Iris pigment epithelial cell (primary cell): ENCODE measurements at places on chromosomes 5 and 9.

GRCh38 chr5:50658246-50658645 is 8.2 kb upstream of the PARP8 start:
- no peak for DNase-seq

- DNase-seq, result no peak
Measured at GRCh38 chr5:80251636-80252035, 4.2 kb downstream of the SERINC5 start.

GRCh38 chr5:94613583-94613982 is 4.8 kb downstream of the KIAA0825 start:
- peak; percentile 53 for DNase-seq

- no peak for DNase-seq
Measured at GRCh38 chr9:71131145-71131544, 9.7 kb upstream of the TRPM3 start.

GRCh38 chr9:137070201-137070905 is at the start of gene SAPCD2:
SAPCD2 (minus strand) TSS chr9:137070557; CDS start chr9:137070460, 97 bp downstream.
- peak; percentile 80 for DNase-seq

DNA sequence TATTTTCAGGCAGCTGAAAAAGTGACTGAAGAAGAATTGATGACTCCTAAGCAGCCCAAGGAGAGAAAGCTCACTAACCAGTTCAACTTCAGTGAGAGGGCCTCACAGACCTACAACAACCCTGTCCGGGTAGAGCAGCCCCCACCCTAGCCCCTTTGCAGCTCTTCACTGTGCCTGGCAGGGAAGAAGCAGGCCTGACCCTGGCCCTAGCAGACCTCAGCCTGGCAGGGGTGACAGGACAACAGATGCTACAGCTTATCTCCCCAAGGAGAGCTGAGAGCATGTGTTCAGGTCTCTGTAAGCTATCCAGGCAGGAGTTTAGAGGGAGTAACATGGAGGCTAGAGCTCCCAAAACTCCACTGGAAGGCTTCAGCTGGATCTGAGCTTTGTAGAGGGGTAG is 31.8 kb downstream of the DNAI1 start:
- DNase-seq, result no peak

DNA sequence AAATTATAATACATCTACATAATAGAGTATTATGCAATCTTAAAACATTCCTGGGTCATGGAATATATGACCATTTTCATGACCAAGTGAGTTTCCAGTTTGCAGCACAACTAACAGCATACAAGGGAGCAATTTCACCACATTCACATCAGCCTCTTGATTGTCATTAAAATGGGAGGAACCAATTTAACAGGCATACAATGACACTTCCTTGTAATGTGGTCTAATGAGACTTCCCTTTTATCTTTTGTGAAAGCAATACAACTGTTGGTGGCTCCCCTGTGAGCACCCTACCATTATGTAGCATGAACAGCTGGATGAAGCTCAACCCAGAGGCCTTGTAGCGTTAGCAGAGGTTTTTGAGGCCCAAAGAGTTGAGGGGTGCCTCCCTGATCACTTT is 13.6 kb upstream of the TMOD1 start:
- no peak for DNase-seq

DNA sequence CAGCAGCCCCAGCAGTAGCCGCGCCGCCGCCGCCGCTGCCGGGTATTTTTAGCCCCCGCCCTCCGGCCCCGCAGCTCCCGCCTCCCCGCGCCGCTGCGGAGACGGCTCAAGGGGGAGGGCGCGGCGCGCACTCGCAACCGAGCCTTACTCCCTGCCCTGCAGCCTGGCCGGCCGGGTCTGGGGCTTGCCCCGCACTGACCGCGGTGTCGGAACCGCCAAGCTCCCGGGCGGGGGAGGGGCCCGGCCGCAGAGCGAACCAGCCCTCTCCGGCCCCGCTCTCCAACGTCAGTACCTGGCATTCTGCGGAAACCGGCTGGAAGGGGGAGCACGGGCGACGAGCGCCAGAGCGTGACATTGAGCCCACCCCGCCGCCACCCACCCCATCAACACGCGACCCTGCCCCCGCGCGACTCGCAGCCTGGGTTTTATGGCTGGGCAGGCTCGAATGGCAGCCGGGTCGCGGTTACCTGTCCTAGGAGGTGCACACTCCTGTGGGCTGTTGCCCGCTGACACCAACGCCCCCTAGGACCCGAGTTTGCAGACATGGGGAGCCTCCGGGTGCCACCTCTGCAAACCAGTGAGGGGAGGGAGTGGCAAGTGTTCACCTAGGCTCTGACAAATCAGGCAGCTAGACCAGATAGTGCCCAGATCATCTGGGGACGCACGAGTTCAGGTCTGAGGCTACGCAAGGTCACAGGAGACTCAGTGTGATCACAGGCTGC is at the start of gene ACSL6:
Gene ACSL6 (minus strand): TSS at position 37 of the 722 bp plus-strand sequence. CDS start 105 bp downstream, outside the sequence.
- no peak for DNase-seq

DNA sequence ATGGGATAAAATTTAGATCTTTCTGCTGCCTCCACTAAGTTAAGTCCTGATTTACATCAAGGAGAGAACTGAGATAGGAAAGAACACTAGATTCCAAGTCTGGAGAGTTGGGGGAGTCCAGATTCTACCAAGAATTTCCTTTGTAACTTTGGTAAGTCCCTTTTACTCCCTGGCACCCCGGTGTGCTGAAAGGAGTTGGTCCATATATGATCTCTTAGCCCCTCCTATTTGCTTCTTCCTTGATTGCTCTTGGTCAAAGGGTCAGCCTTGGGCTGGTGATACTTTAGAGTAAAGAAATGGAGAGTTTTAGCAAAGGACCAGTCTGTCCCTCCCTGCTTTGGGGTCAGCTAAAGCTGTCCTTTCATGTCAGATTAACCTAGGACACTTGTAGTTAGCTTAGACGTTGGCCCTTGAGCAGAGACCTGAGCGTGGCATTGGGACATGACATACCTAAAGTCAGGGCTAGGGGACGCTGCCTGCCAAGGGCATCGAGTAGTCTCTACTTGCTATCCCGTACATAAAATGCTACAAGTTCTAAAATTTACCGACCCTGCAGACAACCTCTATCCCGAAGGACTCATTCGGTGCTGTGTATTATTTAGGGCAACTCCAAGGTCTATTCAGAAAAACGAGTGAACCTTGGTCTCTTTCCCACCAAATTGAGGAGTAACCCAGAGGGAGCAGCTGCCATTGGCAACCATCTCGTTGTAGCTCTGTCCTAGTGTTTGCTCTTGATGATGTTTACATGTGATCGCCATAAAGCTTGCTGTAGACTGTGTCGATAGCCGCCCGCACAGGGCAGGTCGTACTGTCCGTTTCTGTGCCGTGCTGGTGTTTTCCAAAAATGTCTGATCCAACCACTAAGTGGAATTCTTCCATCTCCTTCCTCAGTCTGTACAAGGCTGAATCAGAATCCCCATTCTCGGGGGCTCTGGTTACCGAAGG is 94.4 kb downstream of the PDE6A start:
- no peak for DNase-seq

GRCh38 chr5:173028811-173029327 is 27.3 kb upstream of the CREBRF start:
- no peak for DNase-seq

GRCh38 chr9:129185991-129186390 is 7.9 kb upstream of the IER5L start:
- DNase-seq, result peak; percentile 37

DNA sequence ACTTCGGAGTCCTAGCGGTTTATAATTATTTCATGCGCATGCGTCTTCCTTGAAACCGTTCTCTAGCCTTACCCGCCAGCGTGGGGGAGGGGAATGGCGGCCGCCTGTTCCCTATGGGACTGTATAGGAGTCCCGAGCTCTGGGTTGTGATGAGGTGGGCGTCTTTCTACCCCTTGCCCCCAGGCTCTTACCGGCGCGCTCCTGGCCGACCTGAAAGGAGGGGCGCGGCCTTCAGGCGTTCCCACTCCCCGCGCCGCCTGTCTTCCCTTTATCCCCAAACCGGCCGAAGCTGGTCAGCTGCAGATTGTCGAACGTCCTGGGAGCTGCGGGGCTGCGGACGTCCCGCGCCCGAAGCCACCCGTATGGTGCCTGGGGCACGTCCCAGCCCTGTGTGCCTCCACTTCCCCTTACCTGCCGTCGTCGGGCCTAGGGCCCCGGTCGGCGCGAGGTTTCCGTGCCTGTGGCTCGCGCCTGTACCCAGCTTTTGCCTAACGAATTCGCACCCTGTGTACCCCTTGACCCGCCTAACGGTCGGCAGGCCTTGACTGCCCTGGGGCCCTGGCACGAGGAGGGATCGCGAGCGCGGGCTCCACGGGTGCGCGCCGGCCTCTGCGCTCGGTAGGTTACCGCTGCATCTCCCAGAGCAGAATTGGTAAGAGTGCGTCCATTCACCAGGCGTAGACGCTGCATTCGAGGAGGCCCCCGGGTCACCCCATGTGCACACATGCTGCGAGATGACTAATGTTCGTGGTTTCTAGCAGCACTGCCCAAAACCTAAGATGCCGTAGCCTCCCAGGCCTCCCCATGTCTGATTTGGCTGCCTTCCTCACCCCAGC is 653 bp upstream of the HNRNPH1 start:
- DNase-seq, result peak; percentile 90

DNA sequence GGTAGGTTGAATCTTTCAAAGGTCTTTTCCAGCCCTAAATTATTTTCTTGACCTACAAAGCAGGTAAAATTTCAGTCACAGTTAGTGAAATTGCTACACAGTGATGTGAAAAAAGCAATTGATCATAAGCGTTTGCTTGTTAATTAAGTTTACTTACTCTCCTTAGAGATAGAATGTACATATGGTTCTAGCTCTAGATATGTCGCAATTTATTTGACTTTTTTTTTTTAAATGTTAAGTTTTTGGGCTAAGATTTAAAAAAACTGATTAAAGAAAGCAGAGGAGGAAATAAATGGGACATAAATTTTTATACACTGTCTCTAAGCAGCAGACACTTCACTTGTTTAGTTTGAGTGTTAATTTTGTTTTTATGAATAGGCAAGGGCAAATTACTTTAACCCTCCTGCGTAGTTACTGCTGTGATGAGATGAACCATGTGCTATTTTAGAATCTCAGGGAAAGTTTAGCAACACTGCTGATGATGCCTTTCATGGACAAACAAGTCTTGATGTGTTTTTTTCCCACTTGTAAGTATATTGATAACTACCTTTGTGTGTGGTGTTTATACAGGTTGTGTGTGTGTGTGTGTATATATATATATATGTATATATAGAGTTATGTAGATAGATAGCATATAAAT is 38.3 kb upstream of the FAM120AOS start:
- no peak for DNase-seq

GRCh38 chr9:113578882-113579282 is 115.4 kb downstream of the RGS3 start:
- DNase-seq, result peak; percentile 98

GRCh38 chr9:130590305-130590704 is 10.9 kb downstream of the FUBP3 start:
- DNase-seq, result no peak

DNA sequence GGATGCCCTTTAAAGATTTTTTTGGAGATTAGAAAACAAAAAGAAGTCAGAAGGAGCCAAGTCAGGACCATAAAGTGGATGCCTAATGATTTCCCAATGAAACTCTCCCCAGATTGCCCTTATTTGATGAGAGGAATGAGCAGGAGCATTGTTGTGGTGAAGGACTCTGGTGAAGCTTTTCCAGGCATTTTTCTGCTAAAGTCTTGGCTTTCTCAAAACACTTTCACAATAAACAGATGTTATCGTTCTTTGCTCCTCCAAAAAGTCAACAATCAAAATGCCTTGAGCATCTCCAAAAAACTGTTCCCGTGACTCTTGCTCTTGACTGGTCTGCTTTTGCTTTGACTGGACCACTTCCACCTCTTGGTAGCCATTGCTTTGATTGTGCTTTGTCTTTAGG is 121.8 kb downstream of the CAAP1 start:
- DNase-seq, result no peak

DNA sequence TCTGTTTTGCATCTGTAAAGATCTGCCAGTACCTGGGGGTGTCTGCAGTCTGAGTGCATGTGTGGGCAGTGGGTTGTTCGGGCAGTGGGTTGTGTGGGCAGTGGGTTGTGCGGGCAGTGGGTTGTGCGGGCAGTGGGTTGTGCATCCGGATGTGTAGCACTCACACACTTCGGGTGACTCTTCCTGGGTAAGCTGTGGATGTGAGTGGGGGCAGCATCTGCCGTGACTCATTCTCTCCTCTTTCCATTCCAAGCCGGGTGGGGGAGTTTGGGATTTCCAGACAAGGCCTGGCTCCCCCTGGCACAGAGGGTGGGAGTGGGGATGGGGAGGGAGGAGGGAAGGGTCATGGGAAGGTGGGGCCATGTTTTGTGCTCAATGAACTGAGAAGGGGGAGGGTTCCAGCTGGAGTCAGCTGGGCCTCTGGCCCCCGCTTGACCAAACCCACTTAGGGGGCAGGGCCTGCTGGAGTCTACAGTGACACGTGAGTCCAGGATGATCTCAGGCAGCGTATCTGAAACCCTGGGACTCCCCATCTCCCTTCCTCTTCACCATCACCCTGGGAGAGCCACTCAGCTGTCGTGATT is 8.3 kb downstream of the CRB2 start:
- DNase-seq, result peak; percentile 38

DNA sequence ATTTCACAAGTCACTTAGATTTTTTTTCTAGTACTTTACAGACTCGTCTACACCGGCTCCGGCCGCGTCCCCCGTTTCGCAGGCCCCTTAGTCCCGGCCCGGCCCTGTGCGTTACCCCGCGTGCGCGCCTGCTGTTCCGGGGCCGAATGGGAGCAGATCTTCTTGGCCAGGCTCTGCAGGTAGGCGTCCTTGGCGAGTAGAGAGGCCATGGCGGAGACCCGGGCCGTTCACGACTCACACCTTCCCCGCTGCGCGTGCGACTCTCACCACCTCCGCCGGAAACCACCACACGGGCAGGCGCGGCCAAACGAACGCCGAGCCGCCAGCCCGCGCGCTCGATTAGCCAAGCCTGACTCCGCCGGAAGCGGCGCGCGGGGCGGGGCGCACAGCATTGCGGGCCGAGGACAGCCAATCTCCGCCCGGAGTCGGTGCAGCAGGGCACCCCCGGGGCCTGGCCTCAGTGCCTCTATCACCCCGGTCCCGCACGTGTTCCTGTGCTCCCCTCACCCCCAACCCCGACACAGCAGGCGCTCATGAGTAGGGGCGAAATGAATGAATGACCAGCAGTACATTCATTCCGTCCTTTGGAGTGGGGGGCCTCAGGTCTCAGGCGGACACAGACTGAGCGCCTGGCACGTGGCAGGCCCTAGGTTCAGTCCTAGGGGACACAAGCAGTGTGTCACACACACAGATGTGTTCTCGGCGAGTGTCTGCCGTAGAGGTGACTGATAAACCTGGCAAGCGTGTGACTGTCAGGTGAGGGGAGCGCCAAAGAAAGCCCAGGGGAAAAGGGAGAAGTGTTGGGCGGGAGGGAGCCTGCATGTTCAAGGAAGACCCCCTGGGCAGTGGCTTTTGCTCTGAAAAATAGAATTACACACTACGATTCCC is at the start of gene SURF6:
Gene SURF6 (minus strand): TSS at position 265 of the 888 bp plus-strand sequence. CDS start 56 bp downstream, at position 209.
- DNase-seq, result peak; percentile 92

- DNase-seq, result no peak
Measured at GRCh38 chr5:31807789-31808540, 169.0 kb downstream of the PDZD2 start.
